ENCODE measurements at places on chromosomes 11 and 22.

- DNase-seq: peak; percentile 16
These were observed 204.9 kb downstream of the CSNK2A3 start for GRCh38 chr11:11148104-11148509.

DNA sequence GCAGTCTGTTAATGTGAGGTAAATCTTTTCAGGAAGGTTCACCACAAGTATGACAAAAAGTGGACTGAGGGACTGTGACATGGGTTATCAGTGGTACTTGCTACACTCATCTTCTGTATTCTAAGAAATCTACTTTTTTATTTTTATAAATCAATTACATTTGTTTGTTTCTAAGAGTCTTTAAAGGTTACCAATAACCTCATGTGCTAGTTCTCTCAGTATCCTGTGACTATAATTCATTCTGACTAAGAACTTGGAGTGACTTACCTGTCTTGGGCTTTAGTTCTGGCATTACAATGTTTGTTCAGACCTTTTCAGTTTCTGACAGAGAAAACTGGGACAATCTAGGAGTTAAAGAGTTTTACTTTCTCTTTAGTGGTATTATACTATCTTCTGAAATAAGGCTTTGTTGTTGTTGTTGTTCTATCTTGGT is 108.4 kb downstream of the PDE3B start:
- DNase-seq: no peak

GRCh38 chr11:104836691-104837090 is 61.6 kb downstream of the CASP12 start:
- no peak for DNase-seq

GRCh38 chr11:79441461-79441875 is 638 bp upstream of the TENM4 start:
- no peak for DNase-seq

DNA sequence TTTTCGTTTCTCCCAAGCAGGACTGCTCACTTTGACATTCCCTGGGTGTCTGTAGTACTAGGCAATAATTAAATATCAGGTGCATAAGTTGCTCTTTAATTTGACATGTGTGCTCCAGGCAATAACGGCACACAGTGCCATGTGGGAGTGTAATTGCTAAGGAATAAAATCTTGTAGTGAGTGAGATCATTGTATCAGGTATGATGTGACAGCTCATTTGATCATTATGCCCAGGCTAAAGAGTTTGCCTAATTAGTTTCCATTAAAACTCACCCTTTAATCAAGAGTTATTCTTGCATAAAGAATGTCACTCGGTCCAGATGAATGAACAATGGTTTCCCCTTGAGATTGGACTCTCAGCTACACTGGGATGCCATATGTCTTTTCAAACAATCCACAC is 220.0 kb downstream of the INSC start:
- no peak for DNase-seq
